Hematopoietic multipotent progenitor cell treated with erythropoietin and hydrocortisone succinate and interleukin-3 and kit ligand, for 8 days (in vitro differentiated cells): ENCODE measurements at places on chromosomes 1 and 21.

DNA sequence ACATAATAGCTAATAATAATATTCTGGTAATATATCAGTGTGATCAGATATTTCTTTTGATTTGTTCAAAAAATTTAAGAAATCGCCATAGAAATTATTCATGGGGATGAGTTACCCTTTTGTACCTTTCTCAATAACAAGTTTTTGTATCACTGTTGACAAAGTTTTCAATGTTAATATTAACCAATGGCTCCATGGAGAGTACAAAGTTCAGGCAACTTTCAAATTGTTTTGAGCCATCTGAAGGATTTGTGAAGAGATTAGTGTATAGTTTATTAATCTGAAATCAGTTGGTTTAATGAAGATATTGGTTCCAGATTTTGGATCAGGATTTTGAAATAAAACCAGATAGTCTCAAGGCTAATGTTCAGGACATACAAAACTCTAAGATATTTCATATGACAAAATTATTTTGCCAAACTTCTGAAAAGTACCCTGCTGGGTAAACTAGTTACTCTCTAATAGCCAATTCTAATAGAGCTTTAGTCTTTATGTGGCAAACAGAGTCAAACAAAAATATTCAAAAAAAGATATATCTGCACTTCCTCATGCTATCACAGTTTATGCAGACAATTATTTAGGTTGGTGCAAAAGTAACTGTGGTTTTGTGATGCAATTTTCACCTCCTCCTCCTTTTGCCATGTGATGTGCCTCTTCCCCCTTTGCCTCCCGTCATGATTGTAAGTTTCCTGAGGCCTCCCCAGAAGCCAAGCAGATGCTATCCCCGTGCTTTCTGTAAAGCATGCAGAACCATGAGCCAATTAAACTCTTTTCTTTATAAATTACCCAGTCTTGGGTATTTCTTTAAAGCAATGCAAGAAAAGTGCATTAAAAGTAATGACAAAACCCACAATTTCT is 1105.0 kb downstream of the PLA2G4A start:
- DNase-seq, result no peak

DNA sequence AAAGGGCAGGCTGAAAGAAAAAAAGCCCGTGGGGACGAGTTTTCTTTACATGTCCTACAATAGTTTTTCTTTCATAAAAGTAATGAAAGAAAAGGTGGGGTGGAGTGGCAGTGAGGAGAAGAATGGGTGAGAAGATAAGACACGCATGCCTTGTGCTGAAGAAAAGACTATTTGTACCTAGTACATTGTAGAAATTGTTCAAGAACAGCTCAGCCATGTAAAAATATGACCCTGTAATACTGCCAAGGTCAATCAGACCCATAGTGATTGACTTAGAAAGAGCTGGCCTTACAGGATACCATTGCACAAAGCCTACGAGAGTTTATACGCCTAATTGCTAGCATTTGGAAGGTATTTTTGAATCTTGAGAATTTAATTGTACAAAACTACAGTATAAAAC is 126.0 kb upstream of the NRIP1 start:
- DNase-seq, result no peak

- DNase-seq, result no peak
These were observed 271.7 kb upstream of the ADGRL2 start for GRCh38 chr1:81529014-81529413.

DNA sequence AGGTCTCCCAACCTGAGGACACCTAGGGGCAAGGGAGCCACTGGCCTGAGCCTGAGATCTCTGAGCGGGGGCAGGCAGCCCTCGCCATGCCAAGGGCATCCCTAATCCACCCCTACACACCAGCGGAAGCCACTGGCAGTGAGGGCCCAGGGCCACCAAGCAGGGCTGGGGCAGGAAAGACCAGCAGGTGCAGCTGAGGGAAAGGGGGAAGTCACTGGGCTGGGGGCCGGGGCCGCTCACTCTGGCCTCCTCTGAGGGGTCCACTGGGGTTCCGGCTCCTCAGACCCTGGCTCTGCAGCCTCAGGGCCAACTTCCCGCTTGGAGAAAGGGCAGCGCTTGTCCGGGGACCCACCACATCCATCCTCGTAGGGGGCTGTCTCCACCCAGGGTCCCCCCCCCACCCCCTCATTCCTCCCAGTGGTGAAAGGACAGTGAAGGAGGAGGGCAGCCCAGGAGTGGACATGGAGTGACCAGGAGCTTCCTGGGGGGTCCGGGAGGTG is 42.5 kb upstream of the ACTRT2 start:
- no peak for DNase-seq

- no peak for DNase-seq
These were observed 72.1 kb downstream of the DISP1 start for GRCh38 chr1:222886878-222887351.

GRCh38 chr1:3186526-3186921 is 117.5 kb downstream of the PRDM16 start:
- no peak for DNase-seq

DNA sequence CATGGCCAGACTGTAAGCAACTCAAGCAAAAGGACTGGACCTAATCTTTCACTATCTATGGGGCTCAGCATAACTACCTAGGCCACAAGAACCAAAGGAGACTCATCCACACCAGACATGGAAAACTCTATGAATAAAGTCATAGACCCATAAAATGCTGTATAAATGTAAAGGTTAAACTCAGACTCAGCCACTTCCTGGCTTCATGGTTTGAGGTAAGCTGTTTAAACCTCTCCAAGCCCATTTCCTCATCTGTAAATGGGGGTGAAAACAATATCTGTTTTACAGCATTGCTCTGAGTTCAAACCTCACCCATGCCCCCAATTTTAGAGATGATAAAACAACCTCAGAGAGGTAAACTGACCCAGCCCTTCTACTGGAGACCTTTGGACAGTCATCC is 4.0 kb upstream of the SMIM12 start:
- DNase-seq, result no peak

DNA sequence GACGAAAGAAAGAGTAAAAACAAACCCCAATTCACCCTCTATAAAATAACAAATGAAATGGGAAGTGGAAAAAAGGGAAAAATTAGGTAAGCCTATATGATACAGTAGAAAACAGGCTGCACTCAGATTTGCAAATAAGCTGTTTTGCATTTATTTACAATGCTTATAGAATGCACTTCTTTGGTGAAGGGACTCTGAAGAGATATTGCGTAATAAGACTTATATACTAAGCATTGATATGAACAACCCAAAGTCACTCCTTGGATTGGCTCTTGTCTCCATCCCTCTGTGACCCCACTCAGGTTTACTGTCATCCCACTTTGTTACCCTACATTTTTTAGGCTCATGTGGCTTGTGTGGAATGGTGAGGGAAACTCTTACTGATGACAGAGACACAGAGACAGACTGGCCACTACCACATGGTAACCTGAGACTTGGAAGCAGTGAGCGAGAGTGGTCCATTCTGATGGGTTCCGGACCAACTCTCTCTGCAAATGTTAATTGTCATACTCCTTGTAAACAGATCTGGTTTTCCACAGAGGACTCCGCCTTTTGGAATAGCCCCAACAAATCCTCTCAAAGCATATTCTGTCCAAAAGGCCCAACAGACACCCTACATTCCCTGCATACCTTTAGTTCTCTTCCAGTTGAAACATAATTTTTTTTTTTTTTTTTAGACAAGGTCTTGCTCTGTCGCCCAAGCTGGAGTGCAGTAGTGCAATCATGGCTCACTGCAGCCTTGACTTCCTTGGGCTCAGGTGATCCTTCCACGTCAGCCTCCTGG is 11.0 kb downstream of the GSTM5 start:
- DNase-seq, result no peak

DNA sequence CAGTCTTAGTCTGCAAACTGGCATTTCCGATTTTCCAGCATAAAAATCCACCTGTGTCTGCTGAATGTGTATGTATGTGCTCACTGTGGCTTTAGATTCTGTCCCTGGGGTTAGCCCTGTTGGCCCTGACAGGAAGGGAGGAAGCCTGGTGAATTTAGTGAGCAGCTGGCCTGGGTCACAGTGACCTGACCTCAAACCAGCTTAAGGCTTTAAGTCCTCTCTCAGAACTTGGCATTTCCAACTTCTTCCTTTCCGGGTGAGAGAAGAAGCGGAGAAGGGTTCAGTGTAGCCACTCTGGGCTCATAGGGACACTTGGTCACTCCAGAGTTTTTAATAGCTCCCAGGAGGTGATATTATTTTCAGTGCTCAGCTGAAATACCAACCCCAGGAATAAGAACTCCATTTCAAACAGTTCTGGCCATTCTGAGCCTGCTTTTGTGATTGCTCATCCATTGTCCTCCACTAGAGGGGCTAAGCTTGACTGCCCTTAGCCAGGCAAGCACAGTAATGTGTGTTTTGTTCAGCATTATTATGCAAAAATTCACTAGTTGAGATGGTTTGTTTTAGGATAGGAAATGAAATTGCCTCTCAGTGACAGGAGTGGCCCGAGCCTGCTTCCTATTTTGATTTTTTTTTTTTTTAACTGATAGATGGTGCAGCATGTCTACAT is 2.5 kb upstream of the OLFML3 start:
- DNase-seq, result peak; percentile 34

DNA sequence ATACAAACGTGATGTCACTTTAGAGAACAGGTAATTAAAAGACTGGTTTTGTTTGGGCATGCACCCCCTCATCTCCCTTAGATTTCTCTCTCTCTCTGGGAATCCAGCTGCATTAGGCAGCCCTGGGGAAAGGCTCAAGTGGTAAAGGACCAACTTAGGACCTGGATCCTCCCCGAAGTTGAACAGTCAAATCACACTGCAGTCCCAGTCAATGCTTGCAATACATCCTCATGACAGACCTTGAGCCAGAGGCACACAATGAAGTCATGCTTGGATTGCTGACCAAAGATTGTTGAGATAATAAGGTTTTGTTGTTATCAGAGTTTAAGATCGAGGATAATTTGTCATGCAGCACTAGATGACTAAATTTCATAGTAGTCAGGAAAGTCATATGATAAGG is 1285.8 kb upstream of the NCAM2 start:
- DNase-seq, result no peak

DNA sequence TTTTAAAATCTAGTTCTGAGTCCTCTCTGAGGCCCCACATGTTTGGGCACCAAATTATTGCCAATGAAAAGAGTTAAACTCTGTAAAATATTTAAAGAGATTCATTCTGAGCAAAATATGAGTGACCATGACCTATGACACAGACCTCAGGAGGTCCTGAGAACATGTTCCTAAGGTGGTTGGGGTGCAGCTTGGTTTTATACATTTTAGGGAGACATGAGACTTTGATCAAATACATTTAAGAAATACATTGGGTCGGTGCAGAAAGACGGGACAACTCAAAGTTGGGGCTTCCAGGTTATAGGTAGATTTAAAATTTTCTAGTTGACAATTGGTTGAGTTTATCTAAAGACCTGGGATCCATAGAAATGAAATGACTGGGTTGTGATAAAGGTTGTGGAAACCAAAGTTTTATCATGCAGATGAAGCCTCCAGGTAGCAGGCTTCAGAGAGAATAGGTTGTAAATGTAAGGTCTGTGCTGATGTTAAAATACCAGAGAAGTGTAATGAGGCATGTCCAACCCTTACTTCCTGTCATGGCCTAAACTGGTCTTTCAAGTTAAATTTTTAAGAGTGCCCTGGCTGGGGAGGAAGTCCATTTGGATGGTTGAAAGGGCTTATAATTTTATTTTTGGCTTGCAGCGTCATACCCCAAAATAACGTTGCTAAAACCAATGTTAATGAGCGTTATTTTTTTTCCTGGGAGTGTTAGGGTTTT is 274.9 kb downstream of the NUF2 start:
- no peak for DNase-seq

DNA sequence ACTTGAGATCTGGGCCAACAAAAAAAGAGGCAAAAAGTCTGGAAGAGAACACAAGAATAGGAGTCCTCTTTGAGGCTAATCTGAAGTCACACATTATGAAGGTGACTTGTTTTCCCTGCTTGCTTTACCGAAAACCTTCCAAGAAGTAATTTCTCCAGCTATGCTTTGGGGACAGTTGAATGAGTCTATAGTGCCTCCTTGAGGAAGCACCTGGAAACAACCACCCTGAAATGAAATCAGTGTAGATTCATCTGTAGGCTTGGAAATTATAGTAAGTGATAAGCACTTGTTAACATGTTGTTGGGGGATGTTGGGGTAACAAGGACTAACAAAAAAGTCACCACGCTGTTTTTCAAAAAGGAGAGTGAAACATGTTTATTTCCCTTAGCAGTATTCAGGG is 23.4 kb upstream of the RPTN start:
- peak; percentile 23 for DNase-seq

DNA sequence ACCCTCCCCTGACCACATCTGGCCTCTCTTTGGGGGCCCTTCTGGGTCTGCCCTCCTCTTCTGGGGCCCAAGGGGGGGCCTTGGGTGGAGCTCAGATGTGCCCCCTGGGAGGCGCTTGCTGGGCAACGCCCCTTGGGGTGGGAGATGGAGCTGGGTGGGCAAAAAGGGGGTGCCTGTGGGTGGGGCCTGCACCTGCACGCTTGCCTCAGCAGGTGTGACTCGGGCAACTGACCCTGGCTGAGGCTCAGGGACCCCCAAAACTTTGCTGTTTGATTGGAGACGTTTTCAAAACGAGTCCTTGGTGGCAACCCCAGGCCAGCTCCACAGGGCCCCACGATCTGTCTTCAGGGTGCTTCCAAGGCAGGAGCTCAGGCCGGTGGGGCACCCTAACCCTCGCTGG is 105.3 kb downstream of the SIK1 start:
- DNase-seq, result no peak

DNA sequence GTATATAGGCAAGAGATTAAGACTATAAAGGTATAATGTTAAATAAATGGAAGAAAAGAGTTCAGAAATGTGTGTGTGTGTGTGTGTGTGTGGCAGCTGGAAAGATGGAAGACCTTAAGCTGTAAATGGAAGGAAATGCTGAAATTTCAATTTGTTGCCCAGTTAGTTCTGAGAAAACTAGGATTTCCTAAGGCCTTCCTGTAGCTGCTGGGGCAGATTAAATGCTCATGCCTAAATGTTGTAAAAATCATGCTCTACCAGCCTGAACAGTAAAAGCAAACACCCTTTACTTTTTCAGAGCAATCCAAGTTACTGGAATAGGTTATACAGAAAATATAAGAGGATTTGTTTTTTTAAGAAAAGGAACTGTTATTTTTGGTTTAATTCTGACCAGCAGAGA is 8.3 kb downstream of the ADCY10 start:
- DNase-seq, result no peak

DNA sequence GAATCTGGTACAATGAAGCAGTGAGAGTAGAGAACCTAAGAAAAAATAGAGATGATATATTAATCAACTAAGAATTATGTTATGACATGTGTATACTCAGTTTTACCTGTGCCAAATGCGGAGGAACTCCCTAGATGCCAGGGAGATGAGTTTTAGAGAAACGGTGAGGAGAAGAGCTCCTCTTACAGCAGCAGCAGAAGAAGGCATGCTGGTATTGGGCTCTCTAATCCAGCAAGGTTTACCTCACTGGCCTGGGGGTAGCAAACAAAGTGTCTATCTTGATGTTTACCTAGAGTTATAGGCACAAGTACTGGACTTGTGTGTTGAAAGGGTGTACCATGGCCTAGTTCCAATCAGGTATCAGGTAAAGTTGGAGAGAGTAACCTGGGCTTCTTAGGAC is 28.9 kb upstream of the DEPDC1 start:
- DNase-seq, result no peak
